Bronchial epithelial cell (primary cell): ENCODE measurements at places on chromosomes 4 and X. TPM values are rescaled to one million over a fixed set of nuclear protein-coding genes. Genes with fewer than 3 reads are reported as not detected.

UBA1 gene
- 87.4 and 137 TPM in 2 replicates for total RNA-seq

GPR34 gene
- not detected in 2 replicates for total RNA-seq

FGG gene
- total RNA-seq: 0.26 and 0.38 TPM in 2 replicates

DNA sequence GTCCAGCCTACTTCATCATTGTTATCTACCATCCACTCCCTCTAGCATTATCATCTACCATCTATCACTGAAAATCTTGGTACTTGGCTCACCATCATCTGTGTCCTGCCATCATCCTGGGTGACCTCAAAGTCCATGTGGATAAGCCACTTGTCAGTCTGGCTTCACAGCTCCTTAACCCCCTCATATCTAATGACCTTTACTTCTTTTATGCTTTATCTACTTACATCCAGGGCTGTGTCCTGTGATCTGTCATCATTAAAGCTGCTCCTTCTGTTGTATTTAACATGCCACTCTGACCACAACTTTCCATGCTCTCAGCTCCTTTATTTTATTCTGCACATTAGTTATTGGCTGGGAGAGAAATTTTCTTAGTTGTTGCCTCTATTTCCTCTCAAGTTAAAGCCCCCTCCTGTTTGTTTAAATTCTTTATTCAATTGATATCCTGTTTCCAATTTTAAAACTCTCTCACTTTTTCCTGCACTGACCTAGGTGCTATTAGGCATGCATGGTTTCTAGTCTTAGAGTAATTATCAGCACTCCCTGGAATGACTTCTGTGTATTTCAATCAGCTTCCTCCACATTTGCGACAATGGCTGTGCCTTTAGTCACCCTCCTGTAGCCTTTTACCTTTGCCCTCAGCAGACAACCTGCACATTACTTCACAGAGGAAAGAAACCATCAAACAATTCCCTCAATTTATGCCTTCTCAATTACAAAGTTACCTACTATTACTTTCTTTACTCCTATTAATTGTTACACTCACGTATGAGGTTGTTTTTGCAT lies 8.1 kb upstream of the FABP2 start:
- no peak for DNase-seq

GRCh38 chr4:161564230-161564834 lies 599.5 kb downstream of the FSTL5 start:
- DNase-seq: peak; percentile 40

GRCh38 chr4:138911909-138912703 lies 103.5 kb upstream of the NOCT start:
- peak; percentile 45 for DNase-seq

GRCh38 chr4:187424636-187425035 lies 570.9 kb upstream of the ZFP42 start:
- DNase-seq: peak; percentile 27

DNA sequence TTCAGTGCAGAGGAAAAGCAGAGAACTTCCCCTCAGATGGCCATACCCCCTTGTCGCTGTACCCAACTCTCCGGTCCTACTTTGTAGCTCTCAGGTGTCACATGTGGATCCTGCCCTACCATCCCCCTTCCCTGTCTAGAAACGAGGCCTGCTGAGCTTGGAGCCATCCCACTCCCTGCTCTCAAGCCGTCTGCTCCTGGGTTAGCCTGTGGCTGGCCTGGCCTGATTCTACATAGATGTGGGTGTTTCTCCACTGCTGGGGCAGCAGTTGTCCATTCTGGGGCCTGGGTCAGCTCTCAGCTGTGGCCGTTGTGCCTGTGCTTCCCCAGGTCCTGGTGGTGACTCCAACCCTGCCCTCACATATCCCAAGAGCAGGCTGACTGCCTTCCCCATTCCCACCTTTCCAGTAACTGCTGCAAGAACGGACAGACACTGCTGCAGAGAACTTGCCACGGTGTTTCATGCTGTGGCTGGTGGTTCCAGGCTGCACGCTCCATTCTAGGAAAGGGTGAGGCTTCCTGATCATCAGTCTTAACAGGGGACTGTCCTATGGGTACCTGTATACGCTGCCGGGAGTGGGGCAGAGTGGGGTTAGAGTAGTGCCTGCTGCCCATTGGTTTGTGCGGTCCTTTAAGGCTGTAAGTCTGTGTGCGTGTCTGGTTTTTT lies 3.6 kb downstream of the IL9R start:
- no peak for DNase-seq

DNA sequence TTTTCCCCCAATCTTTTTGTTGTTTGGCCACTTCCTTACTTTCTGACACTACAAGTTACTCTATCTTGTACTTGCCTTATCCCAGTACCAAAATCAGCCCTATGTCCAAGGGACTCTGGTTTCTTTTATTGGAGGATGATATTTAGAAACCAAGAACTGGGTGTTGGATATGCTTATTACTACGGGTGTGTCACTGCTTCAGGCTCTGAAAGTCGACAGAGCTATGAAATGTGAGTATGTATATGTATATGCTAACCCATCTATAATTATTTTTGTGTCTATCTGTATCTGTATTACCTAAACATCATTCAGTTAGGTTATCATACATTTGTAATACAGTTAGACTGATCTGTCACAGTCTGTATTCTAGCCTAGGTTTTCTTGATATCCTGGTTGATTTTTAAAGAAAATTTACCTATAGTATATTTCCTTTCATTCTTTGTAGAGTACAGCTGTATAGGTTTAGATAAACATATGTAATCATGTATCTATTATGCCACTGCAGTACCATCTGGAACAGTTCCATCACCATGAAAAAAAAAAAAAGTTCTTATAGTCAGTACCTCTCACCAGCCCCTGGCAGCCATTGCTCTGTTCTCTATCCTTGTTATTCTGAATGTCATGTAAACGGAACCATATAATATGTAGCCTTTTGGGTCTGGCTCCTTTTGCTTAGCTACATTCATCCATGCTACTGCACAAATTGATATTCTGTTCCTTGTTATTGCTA lies 18.1 kb downstream of the SEC24B start:
- DNase-seq: no peak

DNA sequence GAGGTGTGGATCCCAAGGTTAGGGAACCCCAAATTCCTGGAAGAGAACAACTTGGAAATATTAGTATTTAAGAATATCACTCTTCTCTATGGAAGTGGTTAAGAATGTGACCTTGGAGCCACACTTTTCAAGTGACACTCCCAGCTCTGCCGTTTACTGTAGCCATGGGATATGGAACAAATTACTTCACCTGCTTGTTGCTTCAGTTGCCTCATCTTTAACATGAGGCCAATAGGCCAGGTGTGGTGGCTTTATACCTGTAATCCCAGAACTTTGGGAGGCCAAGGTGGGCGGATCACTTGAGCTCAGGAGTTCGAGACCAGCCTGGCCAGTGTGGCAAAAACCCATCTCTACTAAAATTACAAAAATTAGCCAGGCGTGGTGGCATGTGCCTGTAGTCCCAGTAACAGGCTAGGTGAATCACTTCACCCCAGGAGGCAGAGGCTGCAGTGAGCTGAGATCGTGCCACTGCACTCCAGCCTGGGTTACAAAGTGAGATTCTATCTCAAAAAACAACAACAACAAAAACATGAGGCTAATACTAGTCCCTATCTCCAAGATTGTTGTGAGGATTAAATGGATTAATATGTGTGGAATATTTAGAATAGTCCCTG lies 13.0 kb downstream of the IL13RA1 start:
- no peak for DNase-seq

DNA sequence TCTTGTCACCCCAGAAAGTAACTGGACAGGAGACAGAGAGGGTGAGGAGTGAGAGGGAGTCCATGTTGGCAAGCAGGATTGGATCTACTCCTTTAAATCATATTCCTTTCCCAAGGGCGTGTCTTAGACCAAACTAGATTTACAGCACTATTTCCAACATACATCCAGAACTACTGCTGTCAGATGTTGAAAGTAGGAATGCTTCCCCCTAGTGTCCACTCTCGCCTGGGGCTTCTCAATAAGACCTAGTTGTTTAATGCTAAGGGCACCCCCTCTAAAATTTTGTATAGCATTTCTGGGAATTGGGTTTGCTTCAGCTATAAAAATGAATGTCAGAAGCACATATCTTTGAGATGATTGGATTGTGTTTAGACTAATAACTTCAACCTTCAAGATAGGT lies 13.3 kb downstream of the OFD1 start:
- peak; percentile 64 for DNase-seq

GRCh38 chr4:188053302-188053701 lies 56.1 kb downstream of the TRIML2 start:
- no peak for DNase-seq

DNA sequence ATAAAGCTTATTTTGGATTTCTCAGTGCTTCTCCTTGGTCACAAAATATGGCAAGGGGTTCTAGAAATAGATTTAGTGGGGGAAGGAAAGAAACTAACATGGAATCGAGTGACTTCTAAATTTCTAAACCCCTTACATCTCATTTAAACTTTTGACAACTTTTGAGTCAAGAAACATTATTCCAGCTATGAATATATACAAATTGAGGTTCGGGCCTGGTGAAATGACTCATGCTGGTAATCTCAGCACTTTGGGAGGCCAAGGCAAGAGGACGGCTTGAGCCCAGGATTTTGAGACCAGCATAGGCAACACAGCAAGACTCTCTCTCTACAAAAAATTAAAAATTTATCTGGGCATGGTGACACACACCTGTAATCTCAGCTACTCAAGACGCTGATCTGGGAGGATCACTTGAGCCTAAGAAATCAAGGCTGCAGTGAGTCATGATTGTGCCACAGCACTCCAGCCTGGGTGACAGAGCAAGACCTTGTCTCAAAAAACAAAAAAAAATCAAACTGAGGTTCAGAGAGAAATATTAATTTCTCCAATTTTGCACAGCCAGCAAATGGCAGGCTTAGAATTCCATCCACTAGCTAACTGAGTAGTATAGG lies 99.8 kb downstream of the ANXA3 start:
- no peak for DNase-seq

GRCh38 chr4:5611750-5612149 lies 96.6 kb downstream of the EVC2 start:
- DNase-seq: no peak

- DNase-seq: peak; percentile 4
These were observed 72.1 kb upstream of the MAMLD1 start for GRCh38 chrX:150291014-150291413.

GRCh38 chr4:55834086-55834795 lies 14.7 kb downstream of the EXOC1L start:
- DNase-seq: no peak

GRCh38 chr4:168409089-168409801 lies 71.0 kb downstream of the DDX60L start:
- peak; percentile 27 for DNase-seq

- no peak for DNase-seq
These were observed 113.5 kb downstream of the DHX15 start for GRCh38 chr4:24470666-24471485.

GRCh38 chr4:7218686-7219085 lies 26.3 kb downstream of the SORCS2 start:
- DNase-seq: peak; percentile 58
